ENCODE measurements at places on chromosomes 16 and 17.

DNA sequence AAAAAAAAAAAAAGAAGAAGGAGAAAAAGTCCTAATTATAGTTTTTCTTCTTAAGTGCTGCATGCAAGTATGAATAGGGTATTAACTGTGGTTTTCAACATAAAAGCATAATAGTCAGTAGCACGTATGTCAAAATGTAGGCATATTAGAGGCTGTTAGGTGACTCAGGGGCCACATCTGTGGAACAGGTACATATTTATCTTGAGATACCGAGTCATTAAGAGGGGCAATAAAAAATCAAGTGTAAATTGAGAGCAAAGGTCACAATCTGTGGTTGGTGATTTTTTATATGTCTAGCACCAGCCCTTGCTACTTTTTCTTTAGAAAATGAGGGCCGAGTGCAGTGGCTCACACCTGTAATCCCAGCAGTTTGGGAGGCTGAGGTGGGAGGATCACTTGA is 1113.8 kb upstream of the RBFOX1 start:
- no peak for DNase-seq

GRCh38 chr16:56281249-56281805 is 90.0 kb downstream of the GNAO1 start:
- no peak for DNase-seq

DNA sequence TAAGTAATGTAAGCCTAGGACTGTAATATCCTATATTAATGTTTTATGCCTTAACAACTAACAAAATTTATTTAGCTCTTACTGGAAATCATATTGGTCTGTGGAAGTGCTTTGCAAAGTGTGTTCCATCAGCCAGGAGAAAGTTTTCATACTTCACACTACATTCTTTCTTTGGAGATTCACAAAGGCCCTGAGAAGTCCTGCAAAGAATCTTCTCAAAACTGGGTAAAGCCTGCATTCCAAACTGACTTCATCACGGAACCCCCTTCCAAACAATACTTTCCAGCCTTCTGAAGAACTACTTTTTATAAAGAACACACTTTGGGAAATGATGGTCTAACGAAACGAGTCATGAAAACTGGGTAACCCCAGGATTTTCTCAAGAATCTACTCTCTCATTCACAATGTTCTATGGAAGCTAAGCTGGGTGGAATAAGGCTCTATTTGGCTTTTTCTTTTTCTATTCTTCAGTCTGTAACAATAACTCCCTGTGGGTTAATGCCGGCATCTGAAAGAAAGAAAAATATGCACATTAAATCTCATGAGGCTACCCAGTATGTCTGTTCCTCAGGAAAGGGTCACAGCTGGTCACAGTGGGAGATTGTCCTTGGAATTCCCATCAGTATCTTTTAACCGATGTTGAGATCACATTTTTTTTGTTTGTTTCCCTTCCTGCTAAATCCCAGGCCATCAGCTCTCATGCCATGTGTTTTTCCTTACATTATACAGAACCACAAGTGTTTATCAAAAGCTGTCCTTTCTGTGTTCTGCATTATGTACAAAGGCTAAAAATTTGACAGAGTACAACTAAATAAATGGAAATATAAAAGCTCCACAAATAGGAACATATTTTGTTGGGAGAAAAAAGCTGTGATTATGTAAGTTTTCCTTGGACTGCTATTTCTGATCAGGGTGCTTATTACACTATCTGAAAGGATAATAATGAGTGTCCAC is 12.8 kb upstream of the AKAP1 start:
- DNase-seq: no peak

DNA sequence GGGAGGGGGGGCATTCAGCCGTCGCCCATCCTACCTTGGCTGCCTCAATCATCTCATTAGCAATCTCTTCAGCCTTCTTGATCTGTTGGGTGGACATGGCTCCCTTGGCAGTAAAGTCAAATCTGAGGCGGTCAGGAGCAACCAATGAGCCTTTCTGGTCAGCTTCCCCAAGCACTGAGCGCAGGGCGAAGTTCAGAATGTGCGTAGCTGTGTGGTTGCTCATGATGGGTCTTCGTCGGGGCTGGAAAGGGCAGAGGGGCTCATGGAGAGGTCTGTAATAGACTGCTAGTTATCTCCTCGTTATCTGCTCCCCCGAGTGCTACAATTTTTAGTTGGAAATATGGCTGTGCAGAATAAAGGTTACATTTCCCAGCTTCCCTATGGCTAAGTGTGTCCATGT is 7.2 kb upstream of the EXOSC6 start:
- no peak for DNase-seq

- no peak for DNase-seq
These were observed 79.0 kb downstream of the HAPSTR1 start for GRCh38 chr16:9170470-9170869.

- DNase-seq: no peak
These were observed 354.0 kb downstream of the SNX29 start for GRCh38 chr16:12330541-12330940.

DNA sequence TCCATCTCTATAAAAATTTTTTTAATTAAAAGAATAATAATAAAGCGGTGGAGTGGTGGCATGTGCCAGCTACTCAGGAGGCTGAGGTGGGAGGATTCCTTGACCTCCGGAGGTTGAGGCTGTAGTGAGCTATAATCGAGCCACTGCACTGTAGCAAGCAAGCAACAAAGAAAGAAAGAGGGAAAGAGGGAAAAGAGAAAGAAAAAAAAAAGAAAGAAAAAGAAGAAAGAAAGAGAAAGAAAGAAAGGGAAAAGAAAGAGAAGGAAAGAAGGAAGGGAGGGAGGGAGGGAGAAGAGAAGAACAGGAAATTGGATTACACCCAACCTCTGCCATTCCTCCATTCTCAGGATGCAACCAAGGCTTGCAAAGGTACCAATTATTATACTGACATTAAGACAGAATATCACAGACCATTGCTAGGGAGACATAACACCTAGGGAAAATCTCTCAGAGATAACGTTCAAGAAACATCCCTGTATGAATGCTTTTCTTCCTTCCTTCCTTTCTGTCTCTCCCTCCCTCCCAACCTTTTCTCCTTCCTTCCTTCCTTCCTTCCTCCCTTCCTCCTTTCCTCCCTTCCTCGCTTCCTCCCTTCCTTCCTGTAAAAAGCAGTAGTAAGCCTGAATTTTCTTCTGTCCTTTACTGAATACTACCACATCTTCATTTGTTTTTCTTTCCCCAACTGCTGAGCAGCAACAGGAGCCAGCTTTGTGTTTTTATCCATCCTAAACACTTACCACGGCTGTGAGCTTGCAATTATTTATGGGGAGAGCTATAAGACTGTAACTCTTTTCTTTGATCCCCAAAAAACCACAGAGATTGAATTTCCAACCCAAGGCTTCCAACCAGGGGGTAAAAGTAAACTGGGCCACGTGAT is 1.8 kb upstream of the LITAF start:
- no peak for DNase-seq

GRCh38 chr17:40022497-40022896 is 7.3 kb downstream of the CSF3 start:
- DNase-seq: no peak

DNA sequence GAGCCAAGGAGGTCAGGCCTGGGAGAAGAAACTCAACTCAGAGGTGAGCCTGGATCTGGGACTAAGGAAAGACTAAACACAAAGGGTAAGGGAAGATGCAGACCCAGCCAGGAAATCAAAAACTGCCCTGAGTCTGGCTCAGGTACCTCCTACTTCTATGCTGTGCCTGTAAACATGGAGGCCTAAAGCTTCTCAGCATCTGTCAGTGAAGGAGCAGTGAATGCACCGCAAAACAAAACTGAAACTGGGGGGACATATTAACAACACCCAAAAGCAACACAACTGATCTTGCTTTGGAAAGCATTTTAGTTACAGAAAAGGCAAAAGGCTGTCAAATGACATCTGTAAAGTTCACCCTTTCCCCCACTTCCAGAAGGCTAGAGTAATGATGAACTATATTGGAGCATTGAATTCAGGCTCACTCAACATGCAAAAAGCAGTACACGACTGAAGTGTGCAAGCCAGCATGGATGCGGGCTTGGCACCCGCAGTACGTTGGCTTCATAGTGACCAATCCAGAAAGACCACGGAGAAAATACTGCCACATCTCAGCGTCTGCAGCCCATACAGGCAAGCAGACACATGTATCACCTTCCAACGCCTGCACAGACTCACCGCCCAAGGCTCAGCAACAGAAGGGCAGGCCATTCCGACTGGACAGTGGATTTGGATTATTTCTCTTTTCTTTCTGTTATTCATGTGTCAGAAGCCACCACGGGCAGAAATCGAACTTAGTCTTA is 3.8 kb downstream of the TBC1D16 start:
- no peak for DNase-seq

GRCh38 chr17:49227436-49228261 is 2.9 kb downstream of the PHOSPHO1 start:
- peak; percentile 10 for DNase-seq

DNA sequence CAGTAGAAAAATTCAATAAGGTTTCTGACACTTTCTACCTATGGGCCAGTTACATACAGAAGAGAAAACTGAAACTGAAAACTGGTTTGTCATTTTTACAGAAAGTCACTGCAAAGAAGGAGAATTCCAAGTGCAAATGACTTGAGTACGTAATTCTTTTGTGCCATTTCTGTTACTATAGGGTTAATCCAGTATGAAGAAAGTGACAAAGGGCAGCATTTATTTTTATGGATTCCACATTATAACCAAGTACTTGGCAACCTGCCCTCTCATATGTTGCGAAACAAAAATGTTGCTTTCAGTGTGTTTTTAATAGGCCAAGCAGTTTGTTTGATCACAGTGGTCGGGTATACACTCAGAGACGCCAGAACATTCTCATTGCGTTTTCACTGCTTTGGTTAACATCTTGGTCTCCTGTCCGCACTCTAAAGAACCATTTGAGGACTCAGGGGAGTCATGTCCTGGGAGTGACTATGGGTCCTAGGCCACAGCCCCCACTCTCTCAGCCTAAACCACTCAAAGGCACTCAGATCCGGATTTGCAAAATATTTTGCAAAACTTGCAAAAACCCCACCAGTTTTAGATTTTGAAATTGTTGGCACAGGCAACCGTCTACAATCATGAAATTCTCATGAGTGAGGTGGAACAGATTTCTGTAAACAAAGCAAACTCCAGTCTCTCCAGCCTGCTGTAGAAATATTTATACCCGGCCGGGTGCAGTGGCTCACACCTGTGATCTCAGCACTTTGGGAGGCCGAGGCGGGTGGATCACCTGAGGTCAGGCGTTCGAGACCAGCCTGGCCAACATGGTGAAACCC is 15.4 kb upstream of the HELZ start:
- DNase-seq: peak; percentile 19

GRCh38 chr16:61993108-61993507 is 43.1 kb downstream of the CDH8 start:
- DNase-seq: no peak

DNA sequence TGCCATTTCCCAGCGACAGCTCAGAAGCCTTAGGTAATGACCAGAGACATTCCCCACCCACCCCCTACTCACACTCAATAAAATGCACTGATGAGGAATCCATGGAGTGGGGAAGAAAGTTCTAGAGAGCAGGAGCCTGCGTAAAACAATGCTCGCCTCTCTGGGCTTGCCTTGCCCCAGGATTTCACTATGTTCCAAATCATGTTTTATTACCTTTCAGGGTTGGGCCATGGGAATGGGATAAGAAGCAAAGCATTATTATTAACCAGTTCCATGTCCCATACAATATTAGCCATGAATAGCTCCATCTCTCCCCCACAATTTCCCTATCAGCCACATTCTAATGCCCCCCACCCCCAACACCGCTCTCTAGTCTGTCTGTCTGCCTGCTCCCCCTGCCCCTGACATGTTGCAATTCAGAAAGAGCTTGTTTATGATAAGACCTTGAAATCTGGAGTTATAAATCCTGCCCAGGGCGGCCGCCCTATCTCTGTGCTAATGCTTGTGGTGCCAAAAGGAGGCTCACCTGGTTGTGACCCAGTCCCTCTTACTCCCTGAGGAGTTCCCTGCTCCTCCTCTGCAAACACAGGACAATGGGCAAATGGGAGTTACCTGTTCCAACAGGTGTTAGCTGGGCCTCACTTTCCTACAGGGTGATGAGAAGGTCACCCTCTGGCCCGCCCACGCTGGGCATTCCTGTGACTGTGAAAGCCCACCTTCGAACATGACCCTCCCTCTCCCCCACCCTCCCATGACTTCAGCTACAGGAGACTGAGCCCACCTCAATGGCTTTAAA is 28.0 kb upstream of the DDX52 start:
- no peak for DNase-seq

GRCh38 chr16:10880594-10881452 is 3.8 kb downstream of the CIITA start:
- DNase-seq: no peak

DNA sequence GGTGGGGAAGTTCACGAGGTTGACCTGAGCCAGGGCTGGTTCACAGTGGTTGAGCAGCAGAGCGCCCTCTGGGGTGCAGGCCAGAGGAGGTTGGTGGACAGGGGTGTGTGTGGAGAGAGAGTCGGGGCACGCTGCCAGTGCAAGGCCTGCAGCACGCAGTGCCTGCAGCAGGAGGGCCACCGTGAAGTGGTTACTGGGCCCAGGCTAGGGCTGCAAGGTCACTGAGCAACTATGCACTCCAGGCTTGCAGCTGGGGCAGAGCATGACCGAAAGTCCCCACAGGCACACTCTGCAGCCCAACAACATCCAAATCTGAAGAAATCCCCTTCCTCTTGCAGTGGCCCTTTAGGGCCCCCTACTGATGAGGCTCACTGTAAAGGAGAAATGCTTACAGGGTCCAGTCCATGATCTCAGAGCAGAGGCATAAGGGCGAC is 89.1 kb upstream of the NOL11 start:
- DNase-seq: no peak

DNA sequence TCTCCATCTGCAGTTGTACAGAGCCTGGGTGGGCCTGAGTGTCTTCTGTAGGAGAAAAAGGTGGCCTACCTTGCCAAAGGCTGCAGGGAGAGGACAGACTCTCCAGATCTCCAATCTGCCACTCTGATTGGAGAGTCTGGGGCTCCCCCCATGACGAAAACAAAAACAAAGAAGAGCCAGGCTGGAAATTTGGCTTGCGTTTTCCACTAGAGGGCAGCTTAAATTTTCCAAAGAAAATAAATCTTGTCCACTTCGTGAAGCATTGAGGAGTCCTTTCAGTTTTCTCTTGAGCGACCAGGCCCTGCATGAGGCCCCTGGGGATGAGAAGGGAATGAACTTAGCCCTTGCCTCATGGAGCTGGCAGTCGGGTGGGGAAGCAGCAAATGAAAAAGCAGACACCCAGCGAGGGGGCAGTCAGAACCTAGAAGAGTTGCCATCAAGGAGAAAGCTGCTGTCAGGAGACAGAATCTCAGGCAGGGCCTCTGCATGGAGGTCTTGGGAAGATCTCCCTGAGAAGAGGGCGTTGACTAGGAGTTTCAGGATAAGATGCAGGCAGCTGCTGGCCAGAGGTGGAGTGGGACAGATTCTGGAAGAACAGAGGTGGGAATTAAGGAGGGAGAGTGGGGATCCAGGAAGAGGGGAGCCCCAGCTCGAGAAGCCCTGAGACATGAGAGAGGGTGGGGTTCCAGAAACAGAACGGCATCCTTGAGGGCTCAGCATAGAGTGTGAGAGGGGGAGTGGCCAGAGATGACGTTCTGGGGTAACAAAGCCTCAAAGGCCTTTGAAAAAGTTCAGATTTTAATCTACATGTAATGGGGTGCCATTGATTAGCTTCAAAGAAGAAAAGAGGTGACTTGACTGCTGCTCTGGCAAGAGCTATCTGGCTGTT is 8.4 kb upstream of the SHCBP1 start:
- no peak for DNase-seq

- no peak for DNase-seq
These were observed 707.4 kb downstream of the MAF start for GRCh38 chr16:78892951-78893733.

All from AG04449 (cell line).